ENCODE measurements at places on chromosomes 11 and 22.

GRCh38 chr11:70737816-70738630, 339.7 kb downstream of the CTTN start:
- DNase-seq, result no peak

DNA sequence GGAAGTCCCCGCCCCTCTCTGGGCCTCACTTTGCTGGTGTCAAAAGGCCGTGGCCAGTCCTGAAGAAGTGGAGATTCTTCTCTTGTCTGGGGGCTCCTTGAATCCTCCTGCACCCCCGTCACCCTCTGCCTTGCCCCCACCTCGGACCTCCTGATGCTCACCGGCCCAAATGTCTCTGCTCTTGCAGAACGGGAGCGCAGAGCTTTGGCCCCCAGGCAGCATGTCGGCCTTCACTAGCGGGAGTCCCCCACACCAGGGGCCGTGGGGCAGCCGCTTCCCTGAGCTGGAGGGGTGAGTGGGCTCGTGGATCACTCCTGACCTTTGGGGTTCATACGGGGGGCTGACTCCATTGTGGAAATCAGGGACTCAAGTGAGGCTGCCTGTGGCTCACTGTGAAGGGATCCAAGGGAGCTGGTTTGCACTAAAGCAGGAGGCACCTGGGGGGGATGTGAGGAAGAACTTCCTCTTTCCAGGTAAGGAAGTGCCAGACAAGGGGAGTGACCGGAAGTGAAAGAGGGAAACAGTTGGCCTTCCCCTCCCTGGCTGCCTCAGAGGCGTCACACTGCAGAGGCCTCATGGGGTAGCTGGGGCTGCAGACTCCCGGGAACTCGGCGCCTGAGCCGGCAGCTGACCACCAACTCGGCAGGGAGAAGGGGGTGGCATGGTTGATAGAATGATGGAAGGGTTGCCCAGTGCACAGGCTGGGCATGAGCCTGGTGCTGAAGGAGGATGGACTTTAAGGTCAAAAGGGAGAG, 23.1 kb downstream of the CSF2RB start:
- no peak for DNase-seq

- DNase-seq, result no peak
These were observed 35.4 kb upstream of the NFRKB start for GRCh38 chr11:129930743-129931142.

DNA sequence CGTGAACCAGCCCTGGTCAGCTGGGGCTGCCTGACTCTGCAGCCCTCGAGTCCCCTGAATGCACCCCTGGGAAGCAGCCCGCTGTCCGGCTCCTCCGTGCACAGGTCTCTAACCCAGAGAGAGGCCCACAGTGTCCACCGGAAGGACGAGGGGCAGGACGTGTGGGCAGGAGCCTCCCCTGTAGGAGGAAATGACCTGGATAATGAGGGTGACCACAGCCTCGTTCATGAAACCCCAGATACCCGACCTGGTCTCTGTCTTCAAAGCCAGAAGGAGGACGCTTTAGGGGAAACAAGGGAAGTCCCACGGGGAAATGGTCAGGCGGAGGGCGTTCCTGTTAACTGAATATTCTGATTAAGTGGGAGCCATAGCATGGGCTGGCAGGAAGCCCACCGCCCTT, 23.3 kb downstream of the LIF start:
- no peak for DNase-seq

DNA sequence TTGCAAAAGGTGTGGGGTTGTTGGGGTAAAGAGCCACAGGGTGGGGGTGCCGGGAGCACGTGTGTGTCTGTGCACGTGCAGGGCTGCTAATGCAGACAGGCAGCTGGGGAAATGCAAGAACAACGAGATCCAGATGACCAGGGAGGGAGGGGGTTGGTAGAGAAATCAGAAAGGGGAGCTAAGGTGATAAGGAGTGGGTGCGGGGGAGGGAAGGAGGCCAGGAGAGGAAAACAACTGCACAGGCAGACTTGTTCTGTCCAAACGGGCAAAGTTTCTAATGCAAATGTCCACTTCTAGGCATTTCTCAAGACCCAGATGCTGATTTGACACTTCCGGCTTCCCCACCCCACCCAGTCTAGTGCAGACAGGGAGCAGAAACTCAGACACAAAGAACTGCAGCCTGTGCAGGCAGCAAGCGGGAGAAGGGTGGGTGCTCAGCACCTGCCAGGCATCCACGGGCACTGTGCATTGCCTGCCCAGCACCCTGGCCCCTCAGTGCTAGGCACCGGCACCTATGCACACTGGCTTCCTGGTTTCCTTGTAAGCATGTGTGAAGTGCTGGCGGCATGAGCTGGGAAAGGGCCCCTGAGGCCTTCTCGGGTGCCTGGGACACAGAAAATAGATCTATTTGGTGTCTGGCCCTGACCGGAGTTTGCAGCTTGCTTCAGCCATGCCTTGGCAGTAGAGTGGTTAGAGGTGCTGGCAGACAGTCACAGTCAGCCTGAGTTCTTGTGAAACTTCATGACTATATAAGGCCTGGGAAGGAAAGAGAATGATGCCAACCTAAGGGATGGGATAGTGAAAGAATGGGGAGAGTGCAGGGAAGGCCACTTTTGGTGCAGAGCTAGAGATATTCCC, 220.1 kb upstream of the SORL1-AS1 start:
- no peak for DNase-seq

GRCh38 chr22:48389916-48390315, 1437.8 kb downstream of the BRD1 start:
- no peak for DNase-seq

DNA sequence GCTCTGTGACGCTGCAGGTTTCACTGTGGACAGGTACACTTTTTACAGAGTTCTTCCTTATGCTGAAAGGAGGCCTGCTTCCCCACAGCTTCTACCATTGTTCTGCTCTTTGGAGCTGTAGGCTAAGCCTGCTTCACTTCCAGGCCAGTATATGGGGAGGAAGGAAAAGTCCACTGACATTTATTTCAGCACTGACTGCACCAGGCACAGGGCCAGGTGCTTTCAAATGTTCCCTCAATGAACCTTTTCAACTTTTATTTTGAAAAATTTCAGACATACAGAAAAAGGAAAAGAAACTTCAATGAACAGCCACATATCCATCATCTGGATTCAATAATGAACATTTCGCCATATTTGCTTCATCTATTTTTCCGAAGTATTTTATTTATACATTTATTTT, 22.0 kb downstream of the POU2F3 start:
- DNase-seq, result no peak

DNA sequence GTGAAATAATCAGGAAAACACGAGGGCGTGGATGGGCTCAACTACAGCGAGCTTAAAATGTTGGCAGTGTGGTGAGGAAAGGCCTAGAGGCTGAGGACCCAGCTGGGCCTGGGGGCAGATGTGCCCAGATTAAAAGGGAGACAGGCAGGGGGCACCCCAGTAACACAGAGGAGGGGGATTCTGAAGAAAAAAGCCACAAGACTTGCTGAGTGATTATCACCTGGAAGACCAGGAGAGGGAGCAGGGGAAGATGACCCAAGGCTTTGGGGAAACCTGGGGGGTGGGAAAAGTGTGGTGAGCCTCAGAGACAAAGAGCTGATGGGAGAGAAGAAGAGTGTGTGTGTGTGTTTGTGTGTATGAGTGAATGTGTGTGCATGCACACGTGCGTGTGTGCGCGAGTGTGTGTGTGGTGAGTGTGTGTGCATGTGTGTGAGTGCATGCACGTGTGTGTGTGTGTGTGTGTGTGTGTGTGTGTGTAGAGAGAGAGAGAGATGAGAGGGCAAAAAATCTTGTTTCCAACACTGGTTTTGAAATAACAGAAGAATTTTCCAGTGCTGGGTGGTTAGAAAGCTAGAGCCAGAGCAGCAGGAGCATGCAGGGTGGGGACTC, 500.5 kb downstream of the BUD13 start:
- no peak for DNase-seq

GRCh38 chr11:62030071-62030684, 62.7 kb upstream of the FTH1 start:
- no peak for DNase-seq

DNA sequence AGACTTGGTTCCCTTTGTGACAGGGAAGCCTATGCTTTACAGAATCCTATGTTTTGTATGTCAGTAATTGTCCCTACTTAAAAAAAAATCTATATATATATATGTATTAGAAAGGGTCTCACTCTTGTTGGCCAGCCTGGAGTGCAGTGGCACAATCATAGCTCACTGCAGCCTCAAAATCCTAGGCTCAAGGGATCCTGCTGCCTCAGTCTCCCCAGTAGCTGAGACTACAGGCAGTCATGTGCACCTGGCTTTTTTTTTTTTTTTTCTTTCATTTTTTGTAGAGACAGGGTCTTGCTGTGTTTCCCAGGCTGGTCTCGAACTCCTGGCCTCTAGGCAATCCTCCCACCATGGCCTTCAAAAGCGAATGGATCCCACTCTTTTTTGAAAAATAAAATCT, 2.1 kb upstream of the NEAT1 start:
- DNase-seq, result no peak

DNA sequence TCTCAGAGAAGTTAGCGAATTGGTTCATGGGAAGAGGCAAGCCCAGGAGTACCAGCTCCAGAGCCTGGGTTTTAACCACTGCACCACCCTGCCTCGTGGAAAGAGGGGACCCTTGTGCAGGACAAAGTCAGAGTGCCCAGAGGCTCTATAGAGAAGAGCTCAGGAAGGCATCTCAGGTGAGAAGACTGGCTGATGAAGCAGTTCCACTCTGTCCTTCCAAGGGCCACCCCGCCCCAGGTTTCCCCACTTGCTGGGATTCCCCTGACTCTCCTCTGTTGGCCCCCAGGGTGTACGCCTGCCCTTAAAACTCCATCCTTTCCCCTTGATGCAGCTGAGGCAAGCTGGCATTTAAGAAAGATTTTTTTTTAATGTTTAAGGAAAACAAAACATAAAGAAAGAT, 265.8 kb downstream of the BUD13 start:
- no peak for DNase-seq

GRCh38 chr11:84812471-84812969, 814.6 kb downstream of the DLG2 start:
- no peak for DNase-seq

DNA sequence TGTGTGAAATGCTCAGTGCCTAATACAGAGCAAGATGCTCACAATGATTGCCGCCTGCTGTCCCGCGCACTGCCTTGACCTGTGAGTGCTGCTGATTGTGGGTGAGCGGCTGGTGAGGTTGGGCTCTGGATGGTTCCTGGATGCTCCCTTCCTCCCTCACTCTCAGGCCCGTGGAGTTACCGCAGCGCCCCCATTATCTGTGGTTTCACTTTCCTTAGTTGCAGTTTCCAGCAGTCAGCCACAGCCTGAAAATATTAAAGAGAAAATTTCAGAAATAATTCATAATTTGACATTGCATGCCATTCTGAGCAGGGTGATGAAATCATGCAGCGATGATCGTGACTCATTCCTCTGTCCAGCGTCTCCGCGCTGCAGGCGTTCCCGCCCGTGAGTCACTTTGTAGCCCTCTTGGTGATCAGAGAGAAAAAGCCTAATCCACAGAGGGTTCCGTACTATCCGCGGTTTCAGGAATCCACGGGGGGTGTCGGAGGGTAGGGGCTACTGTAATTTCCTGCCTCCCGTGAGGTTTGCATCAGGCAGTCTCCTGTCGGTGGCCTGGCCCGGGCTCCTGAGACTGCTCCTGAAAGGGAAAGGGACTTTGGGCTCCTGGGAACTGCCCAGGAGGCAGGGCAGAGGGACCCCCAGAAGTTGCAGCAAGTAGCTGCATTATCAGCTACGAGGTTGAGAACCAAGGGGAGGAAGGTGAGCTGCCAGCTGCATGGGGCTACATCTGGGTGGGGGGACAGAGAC, 10.6 kb downstream of the RPL3 start:
- DNase-seq, result no peak

DNA sequence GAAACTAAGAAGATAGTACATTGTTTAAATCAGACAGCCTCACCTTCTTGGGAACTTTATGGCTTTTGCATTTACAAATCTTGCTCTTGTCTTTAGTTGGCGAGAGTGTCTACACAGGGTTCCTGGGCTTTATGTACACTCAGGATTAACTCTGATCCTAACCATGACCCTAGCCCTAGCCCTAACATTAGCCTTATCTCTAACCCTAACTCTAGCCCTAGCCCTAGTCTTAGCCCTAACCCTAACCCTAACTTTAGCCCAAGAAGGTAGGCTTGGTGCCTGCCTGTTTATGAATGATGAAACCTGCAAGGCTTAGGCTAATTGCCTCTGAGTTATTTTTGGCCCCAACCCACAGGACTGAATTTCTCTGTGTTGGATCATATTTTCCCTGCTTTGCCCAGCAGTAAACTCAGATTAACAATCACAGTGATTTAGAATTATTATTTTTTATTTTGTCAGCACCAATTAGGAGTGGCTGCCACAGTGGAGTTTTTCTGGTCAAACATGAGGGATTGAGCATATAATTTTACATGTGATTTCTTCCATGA, 44.1 kb upstream of the OR9Q1 start:
- DNase-seq, result no peak

- DNase-seq, result no peak
These were observed 377.7 kb downstream of the TENM4 start for GRCh38 chr11:79062814-79063762.

GRCh38 chr22:38305471-38306448, 11.5 kb downstream of the CSNK1E start:
- DNase-seq, result peak; percentile 67

DNA sequence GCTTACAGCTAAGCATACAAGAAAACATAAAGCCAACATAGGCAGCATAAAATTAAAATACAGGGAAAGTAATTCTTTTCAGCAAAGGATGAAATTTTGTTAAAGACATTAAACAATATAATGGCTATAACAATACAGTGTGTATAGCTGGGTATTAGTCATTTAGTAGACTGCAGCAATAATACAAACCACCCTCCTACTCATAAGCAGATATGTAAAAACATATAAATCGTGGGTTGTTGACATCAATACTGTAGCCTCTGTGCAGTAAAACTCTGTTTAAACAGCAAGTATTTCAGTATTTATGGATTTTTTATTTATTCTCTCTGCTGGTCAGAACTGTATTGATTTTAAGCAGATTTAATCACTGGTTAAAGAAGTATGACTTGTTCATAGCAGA, 639.1 kb upstream of the ANO5 start:
- no peak for DNase-seq

GRCh38 chr22:38304526-38304925, 12.7 kb downstream of the CSNK1E start:
- no peak for DNase-seq

DNA sequence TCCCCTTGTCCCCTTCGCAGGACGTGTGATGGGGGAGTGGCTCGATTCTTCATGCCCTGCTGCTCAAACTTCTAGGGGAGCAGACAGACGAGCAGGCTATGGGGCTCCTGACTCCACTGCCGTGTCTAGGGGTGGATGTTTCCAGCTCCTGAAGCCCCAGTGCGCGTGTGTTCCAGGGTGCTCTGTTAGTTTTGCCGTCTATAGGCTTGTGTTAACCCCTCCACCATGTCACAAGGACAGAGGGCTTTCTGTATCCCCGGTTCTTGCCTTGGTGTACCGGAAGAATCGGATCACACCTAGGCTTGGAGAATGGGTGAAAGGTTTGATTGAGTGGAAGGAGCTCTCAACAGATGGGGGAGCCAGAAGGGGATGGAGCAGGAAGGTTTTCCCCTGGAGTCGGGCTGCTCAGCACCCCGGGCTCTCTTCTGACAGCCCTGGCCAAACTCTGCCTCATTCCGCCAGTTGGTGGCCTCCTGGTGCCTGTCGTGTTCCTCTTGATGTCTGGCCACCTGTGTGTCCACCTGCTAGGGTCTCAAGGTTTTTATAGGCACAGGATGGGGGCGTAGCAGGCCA, 810.7 kb downstream of the BRD1 start:
- no peak for DNase-seq

- no peak for DNase-seq
These were observed 44.9 kb upstream of the WNT11 start for GRCh38 chr11:76251226-76251575.

Data from activated CD4-positive, alpha-beta T cell treated with anti-CD3 and anti-CD28 coated beads, Interleukin-2, Interleukin-4, amounts not matched to agents 100 ng/mL and 50 ng/mL, durations not matched to agents 16 hours and 8 hours (primary cell).